ENCODE measurements at places on chromosomes 6 and 20. TPM values are rescaled to one million over a fixed set of nuclear protein-coding genes. Genes with fewer than 3 reads are reported as not detected.

The EEF1E1 gene
- total RNA-seq = 23.4 TPM

The INSM1 gene
- not detected for total RNA-seq

The EBF4 gene
- total RNA-seq = 0.76 TPM

The LST1 gene
- total RNA-seq = not detected

The SLC12A5 gene
- not detected for total RNA-seq

The C6orf58 gene
- not detected for total RNA-seq

The SLPI gene
- total RNA-seq = 1.7 TPM

The CDH22 gene
- total RNA-seq = not detected

The IRF4 gene
- not detected for total RNA-seq

The IBTK gene
- 41.9 TPM for total RNA-seq

The STMND1 gene
- total RNA-seq = not detected

The BPI gene
- not detected for total RNA-seq

The LY6G6C gene
- not detected for total RNA-seq

The OLIG3 gene
- not detected for total RNA-seq

The C2 gene
- total RNA-seq = 1.3 TPM

The BPHL gene
- 8.5 TPM for total RNA-seq

The PTK7 gene
- 146 TPM for total RNA-seq

The NOX3 gene
- total RNA-seq = not detected

The FLRT3 gene
- total RNA-seq = 2.3 TPM

The PHF20 gene
- 23.3 TPM for total RNA-seq

The EYA2 gene
- not detected for total RNA-seq

The DOK5 gene
- 11.8 TPM for total RNA-seq

The PSMF1 gene
- 160 TPM for total RNA-seq

The SGK2 gene
- total RNA-seq = not detected

The MMUT gene
- total RNA-seq = 8.0 TPM

The SCRT2 gene
- total RNA-seq = not detected

The PLCB1 gene
- total RNA-seq = 14.4 TPM

The COL9A1 gene
- total RNA-seq = not detected

The PAX1 gene
- not detected for total RNA-seq

The ECT2L gene
- total RNA-seq = not detected

The PBOV1 gene
- total RNA-seq = not detected

The TSHZ2 gene
- 13.4 TPM for total RNA-seq

The FOXQ1 gene
- total RNA-seq = not detected

The MYMX gene
- not detected for total RNA-seq

The ACTL10 gene
- total RNA-seq = 3.4 TPM

The GPX5 gene
- not detected for total RNA-seq

Data from GM23248 (cell line).